ENCODE measurements at places on chromosomes 5 and 9. TPM values are rescaled to one million over a fixed set of nuclear protein-coding genes. Genes with fewer than 3 reads are reported as not detected.

Gene FOXI1
- not detected for total RNA-seq

Gene PLAC8L1
- total RNA-seq = not detected

Gene GRM6
- total RNA-seq = not detected

Gene RELL2
- total RNA-seq = 5.0 TPM

Gene GFI1B
- not detected for total RNA-seq

All from PC-9 (cell line).